ACHN (cell line): ENCODE measurements at places on chromosomes 5 and 9.

DNA sequence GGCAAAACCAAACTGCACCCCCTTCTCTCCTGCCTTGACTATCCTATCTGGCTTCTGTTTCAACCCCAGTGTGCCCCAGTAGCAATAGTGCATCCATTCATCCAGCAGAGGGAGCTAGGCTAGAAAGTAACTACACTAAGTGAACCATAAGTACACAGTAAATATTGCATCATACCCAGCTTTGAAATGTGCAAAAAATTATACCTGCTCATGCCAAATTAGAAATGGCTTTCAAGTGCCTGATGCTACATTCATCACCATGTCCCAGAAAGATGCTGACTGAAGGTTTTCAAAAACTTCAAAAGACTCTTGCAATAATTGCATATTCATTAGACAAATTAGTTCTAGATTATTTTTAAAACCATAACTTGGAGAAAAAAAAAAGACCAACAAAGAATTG is 153.5 kb downstream of the PRELID2 start:
- DNase-seq = peak; percentile 79

GRCh38 chr5:102792705-102793104 is 37.6 kb downstream of the PAM start:
- peak; percentile 33 for DNase-seq

DNA sequence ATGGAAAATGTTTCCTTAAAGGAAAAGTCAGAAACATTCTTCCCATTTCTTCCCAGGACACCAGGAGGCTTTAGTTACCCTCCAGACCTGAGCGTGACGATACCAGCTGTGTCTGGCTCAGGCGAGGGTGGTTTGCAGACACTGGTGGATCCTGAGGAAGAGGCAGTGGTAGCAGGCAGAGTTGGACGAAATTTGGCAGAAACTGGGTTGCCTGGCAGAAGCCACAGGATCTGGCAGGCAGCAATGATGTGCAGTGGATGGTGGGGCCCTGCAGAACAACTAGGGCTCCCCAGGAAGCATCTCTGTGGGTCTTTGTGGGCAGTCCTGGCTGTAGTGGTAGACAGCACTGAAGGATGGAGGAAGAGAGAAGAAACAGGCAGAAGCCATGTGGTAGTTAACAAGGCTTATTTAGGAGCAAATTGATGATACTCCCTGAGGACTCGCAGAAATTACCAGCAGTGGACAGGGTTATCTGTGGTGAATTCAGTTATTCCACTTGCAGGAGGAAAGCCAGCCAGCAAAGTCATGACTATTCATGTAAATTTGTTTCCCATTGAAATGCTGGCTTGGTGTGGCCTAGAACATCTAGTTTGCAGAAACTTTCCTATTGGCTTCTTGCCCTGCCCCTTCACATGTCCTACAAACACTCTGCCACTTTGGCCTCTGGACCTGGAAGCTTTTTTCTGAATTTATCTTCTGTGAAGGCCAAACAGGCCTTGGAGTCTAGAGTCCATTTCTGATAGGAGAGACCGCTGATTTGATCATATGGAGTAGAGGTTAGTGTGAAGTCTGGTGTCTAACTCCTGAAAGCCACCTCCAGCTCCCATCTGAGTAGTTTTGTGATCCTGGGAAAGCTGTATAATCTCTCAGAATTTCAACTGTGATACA is 212.0 kb downstream of the DMRT2 start:
- DNase-seq = no peak

DNA sequence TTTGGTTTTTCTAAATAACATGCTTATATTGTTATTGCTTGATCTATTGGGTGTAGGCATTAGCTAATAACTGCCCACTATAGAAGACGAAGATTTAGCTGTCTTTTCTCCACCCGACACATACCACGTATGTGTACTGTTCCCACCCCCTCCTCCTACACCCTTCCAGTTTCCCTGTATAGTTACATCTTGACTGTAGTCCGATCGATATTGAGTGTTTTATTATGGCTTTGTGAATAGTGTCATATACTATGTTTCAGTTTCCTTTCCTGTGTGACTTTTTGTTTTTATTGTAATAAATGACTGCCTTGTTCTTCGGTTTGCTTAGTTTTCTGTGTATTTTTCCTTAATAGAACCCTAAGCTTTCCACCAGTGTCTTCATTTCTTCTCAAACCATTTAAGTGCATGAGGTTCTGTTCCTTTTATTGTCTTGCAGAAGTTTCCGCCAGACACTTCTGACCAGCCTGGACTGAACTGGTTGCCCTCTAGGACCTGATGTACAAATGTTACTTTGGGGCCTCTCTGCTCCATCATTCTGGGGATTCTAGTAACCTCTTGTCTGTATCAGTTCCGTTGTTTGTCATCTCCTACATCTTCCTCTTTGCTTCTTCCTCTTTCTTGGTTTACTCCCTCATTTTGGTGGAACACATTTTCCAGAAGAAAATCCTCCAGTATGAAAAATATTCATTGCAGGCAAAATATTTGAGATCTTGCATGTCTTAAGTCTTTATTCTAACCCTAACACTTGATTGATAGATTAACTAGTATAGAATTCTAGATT is 61.8 kb downstream of the PRKACG start:
- DNase-seq = no peak

DNA sequence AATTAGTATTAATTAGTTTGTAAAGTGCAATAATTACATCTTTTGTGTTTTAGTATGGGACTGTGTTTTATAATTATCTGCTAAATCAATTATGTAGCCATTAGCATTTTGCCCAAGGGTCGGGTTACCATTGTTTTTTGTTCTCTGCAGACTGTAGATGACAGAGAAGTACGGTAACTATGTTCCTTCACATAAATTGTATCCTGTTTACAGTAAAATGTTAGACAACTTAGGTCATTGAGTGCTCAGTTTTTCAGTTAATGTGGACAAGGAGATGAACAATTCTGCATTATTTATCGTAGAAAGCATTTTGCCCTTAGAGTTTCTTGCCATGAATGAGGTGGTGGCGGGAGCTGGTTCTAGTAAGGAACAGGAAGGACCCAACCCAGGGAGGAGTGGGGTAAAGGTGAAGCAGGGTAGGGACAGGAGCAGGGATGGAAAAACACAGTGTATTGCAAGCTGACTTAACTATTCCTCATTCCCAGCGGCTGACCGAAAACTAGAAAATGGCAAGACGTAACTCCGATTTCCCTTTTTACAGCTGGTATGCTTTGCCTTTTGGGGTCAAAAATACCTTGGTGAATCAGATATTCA is 243.7 kb upstream of the SLC24A2 start:
- DNase-seq = no peak

GRCh38 chr9:76730801-76731200 is 33.4 kb upstream of the PCA3 start:
- DNase-seq = no peak

- peak; percentile 29 for DNase-seq
Observed at GRCh38 chr5:87002485-87002884, 265.2 kb upstream of the RASA1 start.

- DNase-seq = no peak
Observed at GRCh38 chr5:154143211-154143641, 47.3 kb upstream of the GALNT10 start.

GRCh38 chr5:157328277-157328912 is 62.5 kb downstream of the CYFIP2 start:
- DNase-seq = peak; percentile 74

GRCh38 chr5:16579142-16579847 is 37.5 kb downstream of the RETREG1 start:
- DNase-seq = no peak

DNA sequence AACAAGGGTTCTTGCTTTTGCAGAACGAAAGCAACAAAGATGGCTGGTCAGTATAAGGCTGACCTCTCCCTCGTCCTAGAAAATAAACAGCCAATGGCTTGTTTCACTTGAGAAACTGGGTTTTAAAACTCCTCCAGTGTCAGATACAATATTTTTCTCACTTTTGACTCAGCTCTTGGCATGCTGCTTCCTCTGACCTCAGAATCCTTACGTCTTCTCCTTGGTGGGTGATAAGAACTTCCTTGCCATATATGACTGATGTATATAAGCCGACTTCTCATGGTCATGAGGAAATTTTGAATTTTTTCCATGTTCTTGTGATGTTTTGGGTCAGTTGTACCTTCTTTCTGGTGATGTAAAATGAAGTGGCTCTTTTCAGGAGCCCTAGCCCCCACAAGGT is 3.8 kb downstream of the ZNF618 start:
- no peak for DNase-seq

DNA sequence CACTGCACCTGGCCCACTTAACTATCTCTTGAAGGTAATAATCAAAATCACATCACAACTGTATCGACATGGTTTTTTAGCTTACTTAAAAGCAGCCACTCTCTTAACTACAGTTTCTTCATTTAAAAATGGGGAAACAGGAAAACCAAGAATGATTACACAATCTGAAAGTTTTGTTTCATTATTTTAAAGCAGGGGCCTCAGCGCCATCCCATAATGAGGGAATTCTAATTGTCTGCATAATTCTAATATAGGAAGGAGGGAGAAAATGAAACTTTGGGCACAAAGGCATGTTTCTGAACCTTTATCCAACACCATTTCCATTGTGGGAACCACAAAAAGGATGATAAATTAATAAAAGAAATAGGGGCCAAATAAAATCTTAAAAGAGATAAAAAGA is 7.6 kb downstream of the HACD4 start:
- DNase-seq = no peak

DNA sequence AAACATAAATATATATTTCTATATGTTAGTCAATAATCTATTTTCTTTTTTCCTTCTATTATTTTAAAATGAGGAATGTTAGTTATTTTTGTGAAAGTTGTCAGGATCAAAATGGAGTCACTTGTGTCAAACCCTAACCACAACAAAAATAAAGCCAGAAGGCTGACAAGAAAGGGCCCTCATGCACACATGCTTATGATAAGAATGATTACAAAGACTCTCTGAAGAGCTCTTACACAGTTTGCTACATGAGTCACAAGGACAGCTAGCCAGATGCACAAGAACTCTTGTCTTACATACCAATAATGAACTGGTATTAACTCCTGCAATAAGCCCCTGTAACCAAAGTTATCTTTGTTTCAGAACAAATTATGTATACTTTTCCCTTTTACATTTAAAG is 64.7 kb downstream of the GGTA1 start:
- DNase-seq = no peak

DNA sequence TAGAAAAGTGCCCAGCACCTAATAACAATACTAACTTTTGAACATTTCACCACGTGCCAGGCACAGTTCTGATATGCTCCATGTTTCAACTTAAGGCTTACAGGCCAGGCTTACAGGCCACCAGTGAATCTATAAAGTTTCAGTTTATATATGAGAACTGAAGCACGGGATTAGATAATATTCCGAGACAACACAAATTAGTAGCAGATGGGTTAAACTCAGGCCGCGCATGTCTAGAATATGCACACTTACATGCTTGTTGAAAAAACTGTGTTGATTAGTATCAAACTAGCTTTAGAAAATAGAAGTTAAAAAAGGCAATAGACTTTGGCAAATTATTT is 587.9 kb downstream of the MTRR start:
- no peak for DNase-seq

GRCh38 chr5:107915176-107915812 is 244.6 kb upstream of the EFNA5 start:
- DNase-seq = no peak

GRCh38 chr9:133269537-133270362 is 5.3 kb downstream of the ABO start:
- peak; percentile 73 for DNase-seq

- no peak for DNase-seq
Observed at GRCh38 chr5:1654786-1655495, 131.2 kb upstream of the LPCAT1 start.
